Karpas-422 (cell line): ENCODE measurements at places on chromosomes 6 and 20. TPM values are rescaled to one million over a fixed set of nuclear protein-coding genes. Genes with fewer than 3 reads are reported as not detected.

Gene EPB41L2
- 1.7 and 3.7 TPM in 2 replicates for total RNA-seq

DNA sequence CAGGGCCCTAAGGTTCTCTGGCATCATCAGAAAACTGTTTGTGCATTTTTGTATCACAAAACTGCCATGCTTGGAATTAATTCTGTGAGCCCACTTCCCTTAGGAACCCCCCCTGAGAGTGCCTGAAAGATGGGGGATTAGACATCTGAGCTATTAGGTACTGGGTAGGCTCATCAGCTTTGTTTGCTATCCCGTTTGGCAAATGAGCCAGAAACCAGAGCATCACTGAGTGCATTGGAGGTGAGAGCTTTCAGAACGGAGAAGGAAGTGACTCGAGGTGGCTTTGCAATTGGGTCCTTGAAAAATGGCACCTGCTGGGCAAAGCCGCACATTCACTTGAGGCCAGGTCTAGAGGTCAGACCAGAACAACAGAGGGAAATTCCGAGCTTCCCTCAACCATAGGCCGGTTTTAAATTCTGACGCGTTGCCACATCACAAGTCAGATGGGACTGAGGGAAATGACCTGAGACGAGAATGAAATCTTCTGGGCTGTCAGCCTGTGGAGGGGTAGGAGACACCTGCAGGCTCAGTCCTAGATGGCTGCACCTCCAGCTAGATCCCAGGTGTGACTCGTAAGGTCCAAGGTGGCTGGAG lies 8.4 kb upstream of the GLP1R start:
- DNase-seq = no peak

DNA sequence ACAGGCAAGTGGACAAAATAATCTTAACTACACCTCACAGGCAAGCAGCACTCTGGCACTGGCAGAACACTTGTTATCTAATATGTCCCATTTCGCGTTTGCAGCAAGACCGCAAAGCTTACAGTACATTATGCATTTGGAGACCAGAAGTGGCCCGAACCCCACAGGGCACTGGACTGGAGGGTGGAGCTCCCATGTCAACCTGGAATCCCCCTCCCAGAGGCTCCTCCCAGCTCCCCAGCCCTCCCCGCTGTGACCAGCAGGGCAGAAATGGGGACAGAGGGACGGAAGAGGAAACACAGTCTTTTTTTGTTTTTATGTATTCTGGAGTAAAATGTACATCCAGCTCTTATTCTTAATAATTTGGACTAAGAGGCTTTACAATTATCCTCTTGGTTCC lies 263.7 kb downstream of the SMOC2 start:
- DNase-seq = no peak

Gene RNF182
- total RNA-seq = not detected in 2 replicates

Gene CGA
- total RNA-seq = not detected in 2 replicates

DNA sequence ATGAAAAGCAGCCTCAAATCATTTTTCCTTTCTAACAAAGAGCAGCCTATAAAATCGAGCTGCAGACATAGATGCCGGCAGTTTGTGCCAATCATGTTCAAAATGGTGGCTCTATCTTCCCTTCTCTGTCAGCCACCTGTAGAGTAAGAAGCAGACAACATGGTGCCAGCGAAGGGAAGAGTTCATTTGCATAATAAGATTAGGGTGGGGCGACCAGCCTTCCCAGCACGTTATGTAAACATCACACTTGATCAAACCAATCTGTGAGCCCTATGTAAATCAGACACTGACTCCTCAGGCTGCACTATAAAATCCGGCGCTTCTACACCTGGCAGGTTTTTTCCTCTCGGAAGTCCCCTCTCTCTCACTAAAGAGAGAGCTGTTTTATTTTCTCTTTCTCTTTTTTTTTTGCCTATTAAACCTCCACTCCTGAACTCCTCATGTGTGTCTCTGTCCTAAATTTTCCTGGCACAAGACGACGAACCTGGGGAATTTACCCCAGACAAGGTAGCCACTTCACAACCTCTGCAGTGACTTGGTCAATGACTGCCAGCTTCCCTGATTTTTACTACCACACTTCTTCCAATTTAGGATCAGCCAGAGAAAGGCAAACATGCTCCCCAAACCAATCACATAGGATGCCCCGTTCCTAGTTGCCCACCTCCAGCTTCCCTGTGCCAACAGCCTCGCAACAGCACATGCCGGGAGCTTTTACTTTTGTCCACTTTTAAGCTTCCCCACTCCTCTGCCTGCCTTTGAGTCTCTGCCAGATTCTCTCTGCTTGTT lies 12.9 kb downstream of the TPMT start:
- no peak for DNase-seq

Gene AGER
- 9.0 and 9.2 TPM in 2 replicates for total RNA-seq

GRCh38 chr6:145077382-145077781 lies 657.9 kb downstream of the EPM2A start:
- no peak for DNase-seq

DNA sequence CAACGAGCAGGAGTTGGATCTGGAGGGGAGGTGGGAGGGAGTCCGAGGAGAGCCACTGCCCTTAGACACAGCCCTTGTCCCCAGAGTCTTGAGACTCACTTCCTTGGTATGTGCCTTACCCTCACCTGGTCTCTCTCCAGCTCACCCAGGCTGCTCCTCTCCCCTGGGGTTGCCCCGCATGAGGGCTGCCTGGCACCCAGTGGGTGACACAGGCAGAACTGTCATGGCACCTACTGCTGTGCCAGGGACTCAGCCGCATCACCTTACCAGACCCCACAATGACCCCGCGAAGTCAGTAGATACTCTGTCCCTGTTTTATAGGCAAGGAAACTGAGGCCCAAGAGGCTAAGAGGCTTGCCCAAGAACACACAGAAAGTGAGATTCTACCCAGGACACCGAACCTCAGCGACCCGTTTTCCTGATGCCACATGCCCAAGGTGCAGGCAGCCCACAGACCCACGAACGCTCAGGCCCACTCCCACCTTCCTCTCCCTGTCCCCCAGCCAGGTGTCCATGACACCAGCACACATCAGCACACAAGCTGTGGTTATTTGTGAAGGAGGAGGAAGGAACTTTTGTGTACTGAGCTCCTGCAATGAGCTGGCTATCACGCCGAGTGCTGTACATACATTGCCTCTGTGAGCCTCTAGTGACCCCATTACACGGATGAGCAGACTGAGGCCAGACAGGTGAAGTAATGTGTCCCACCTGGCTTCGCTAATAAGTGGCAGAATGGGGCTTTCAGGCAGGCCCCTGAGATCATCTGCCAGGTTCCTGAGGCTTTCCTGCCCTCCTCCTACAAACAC lies 168.1 kb downstream of the GRM4 start:
- peak; percentile 25 for DNase-seq

Gene RAB44
- not detected in 2 replicates for total RNA-seq
